Osteocyte (in vitro differentiated cells): ENCODE measurements at places on chromosomes 5 and 9. TPM values are rescaled to one million over a fixed set of nuclear protein-coding genes. Genes with fewer than 3 reads are reported as not detected.

- no peaks in the 10 kb centered on the region for H3K27me3 ChIP-seq
- no peak for DNase-seq
- no peak overlapping the region for H3K27ac ChIP-seq
- H3K4me3 ChIP-seq, result no peak overlapping the region
These were observed 257.9 kb upstream of the NREP start for GRCh38 chr5:112014783-112015395.

- H3K27me3 ChIP-seq, result no peaks in the 10 kb centered on the region
- no peak overlapping the region for H3K27ac ChIP-seq
- H3K4me1 ChIP-seq, result no peaks in the 10 kb centered on the region
- no peak overlapping the region for H3K4me3 ChIP-seq
These were observed 413.9 kb downstream of the GADD45G start for GRCh38 chr9:90018688-90019087.

DNA sequence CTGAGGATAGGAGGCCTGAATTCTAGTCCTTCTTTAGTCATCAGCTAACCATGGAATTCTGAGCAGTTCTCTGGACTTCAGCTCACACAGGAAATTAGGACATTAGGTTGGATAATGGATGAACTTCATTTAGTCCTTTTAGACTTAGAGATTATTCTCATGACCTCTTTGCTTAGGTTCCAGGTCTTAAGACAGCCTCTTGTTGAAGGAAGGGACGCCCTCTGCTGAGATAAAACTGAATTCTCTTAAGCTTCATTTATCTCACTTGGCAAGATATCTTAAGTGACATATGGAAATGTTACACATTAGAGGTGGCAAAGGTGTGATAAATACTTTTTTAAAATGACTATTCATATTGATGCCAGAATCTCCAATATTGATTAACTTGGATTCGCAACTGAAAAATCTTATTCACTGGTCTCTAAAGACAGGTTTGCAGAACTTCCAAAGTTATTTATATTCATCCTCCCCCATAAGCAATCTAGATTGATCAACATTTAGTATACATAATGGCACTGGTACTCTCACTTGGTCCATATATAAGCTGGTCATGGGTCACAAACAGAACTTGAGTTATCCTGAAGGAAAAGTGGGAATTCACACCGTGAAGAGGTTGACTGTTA lies 16.9 kb upstream of the ZNF366 start:
- DNase-seq, result no peak
- H3K4me1 ChIP-seq, result peaks cover 20% of the 10 kb centered on the region
- no peak overlapping the region for H3K4me3 ChIP-seq
- peaks cover 10% of the 10 kb centered on the region for H3K36me3 ChIP-seq

DNA sequence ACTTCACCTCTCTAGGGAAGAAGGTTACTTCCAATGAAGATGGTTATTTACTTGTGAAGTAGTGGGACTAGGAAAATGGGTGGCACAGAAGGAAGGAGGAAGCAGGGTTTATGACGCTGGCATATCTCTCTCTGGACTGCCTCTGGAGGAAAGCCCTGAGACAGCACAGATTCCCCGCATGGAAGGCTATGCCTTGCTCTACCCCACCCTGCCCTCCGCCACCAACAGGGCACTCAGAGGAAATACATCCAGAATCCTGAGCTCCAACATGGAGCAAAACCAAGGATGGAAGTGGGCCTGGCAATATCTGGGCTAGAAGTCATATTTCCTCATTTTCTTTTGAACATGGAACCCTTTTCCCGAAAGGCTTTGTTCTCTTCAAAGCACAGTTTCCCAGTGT lies 346.9 kb downstream of the ZSWIM6 start:
- no peak overlapping the region for H3K4me3 ChIP-seq
- DNase-seq, result no peak
- H3K27ac ChIP-seq, result no peak overlapping the region
- no peaks in the 10 kb centered on the region for H3K36me3 ChIP-seq

GRCh38 chr5:42581845-42582244 lies 158.6 kb downstream of the GHR start:
- peaks cover 5% of the 10 kb centered on the region for H3K27me3 ChIP-seq
- no peak overlapping the region for H3K4me3 ChIP-seq
- no peaks in the 10 kb centered on the region for H3K4me1 ChIP-seq
- DNase-seq, result no peak

IFNA21 gene
- not detected in 2 replicates for total RNA-seq

GRCh38 chr5:37876943-37877342 lies 37.1 kb upstream of the GDNF start:
- no peaks in the 10 kb centered on the region for H3K36me3 ChIP-seq
- H3K4me1 ChIP-seq, result peaks cover 3% of the 10 kb centered on the region
- H3K27me3 ChIP-seq, result peaks cover 18% of the 10 kb centered on the region
- H3K27ac ChIP-seq, result no peak overlapping the region
- H3K4me3 ChIP-seq, result no peak overlapping the region

DNA sequence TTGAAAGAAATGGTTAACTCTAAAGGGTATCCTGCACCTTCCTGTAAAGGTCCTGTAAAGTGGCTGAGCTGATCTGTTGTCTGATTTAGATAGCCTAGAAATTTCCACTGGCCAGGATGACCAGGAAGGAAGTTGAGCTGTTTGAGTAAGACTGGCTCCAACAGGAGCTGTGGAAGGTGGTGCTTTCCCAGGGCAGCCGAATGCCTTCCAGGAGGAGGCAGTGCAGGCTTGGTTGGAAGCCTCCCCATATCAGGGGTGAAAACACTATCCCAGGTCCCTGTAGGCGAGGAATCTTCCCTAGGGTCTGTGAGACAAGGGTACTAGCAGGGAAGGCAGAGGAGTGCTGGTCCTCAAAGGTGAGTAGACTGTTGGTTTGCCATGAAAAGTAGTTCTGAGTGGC lies 98.4 kb downstream of the LIX1 start:
- H3K27me3 ChIP-seq, result peaks cover 2% of the 10 kb centered on the region
- no peak overlapping the region for H3K27ac ChIP-seq
- peaks cover 14% of the 10 kb centered on the region for H3K4me1 ChIP-seq
- no peaks in the 10 kb centered on the region for H3K36me3 ChIP-seq
- H3K4me3 ChIP-seq, result no peak overlapping the region

DNA sequence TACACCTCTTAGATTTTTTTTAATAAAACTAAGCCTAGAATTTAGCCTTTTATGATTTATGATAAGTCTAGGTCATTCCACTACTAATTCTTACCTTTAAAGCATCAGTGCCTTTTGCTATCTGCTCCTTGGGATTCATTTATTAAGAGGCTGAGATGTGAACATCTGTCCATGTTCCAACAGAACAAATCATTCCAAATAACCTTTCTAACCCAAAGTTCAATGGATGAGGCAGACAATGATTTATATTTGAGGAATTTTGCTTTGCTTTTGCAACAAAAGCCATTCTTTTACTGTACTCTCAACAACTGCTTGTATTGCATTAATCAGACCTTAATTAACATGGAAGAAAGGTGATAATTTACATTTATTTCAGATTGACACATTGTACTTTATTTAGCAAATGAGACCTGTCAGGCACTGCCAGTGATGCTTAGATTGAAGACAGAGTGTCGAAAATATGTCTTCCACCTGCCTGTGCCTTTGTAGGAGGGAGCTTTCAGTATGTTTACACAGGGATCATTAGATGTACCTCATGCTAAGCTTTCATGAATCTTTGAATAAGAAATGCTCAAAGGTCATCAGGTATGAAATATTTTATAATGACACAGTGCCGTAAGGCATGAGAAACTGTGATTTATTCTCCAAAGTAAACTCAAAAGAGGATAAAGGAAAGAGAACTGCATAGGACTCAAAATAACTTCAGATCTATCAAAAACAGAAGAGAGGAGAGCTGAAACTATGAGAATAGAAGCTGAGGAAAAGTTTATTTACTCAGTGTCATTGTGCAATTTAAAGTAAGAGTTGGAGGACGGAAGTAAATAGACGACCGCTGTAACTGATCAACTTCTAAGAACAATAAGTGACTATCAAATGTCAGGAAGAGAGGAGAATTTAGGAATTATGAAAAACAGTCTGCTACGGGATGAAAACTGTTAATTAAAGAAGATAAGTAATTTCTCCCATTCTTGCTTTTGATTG lies 36.7 kb upstream of the IZUMO3 start:
- H3K27ac ChIP-seq, result no peak overlapping the region
- H3K36me3 ChIP-seq, result no peaks in the 10 kb centered on the region
- H3K4me3 ChIP-seq, result no peak overlapping the region
- no peak for DNase-seq
- no peaks in the 10 kb centered on the region for H3K27me3 ChIP-seq
- no peaks in the 10 kb centered on the region for H3K4me1 ChIP-seq

- H3K4me1 ChIP-seq, result peaks cover 41% of the 10 kb centered on the region
- no peak for DNase-seq
- H3K27me3 ChIP-seq, result no peaks in the 10 kb centered on the region
- peak overlapping the region; percentile 81 for H3K27ac ChIP-seq
These were observed 36.2 kb upstream of the ZNF366 start for GRCh38 chr5:72543365-72543764.

DNA sequence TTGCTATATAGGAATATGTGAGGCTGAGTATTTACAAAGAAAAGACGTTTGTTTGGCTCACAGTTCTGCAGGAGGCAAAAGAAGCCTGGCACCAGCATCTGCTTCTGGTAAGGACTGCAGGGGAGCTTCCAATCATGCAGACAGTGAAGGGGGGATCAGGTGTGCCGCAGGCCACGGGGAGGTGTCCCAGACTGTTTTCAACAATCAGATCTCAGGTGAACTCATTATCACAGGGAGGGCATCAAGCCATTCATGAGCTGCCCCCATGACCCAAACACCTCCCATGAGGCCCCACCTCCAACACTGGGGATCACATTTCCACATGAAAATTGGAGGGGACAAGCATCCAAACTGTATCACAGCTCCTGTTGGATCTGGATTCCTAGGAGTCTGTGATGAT lies 30.4 kb upstream of the TRIM14 start:
- H3K27ac ChIP-seq, result no peak overlapping the region
- H3K27me3 ChIP-seq, result no peaks in the 10 kb centered on the region
- H3K4me3 ChIP-seq, result no peak overlapping the region
- peaks cover 8% of the 10 kb centered on the region for H3K4me1 ChIP-seq

DNA sequence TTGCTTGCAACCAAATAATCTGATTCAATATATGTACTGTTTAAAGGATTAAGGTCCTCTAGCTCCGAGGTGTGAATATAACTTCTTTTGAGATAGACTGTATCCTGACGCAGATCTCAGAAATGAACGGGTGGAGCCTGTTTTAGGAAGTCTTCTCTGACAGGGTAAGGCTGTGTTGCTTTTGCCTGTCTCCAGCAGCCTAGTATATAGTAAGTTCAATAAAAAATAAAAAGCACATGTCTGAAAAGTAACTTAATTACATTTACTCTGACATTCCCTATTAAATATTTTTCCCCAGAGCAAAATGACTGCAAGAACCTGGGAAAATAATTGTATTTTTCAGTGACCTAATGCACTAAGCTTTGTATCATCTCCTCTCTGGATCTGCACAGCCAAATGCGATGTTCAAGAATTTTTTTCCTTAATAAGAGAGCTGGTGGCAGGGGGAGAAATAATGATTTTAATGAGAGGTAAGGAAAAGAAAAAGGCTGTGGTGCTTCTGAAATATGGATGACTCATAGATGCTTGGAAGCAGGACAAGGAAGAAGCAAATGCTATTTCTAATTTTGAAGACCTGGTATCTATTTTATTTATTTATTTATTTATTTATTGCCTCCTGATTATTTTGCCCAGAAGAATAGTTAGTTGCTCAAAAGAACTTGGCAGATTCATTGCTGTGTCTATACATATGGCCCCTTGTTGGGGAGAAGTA lies 7.3 kb downstream of the PPP3R2 start:
- H3K4me1 ChIP-seq, result no peaks in the 10 kb centered on the region
- no peaks in the 10 kb centered on the region for H3K36me3 ChIP-seq
- no peak overlapping the region for H3K27ac ChIP-seq
- no peak for DNase-seq
- peaks cover 10% of the 10 kb centered on the region for H3K27me3 ChIP-seq

SH3RF2 gene
- 0.38 and 0.52 TPM in 2 replicates for total RNA-seq

ZFYVE16 gene
- 53.6 and 56.3 TPM in 2 replicates for total RNA-seq

ECSCR gene
- 0.47 TPM in 1 of 2 replicates, not detected in the other for total RNA-seq

DNA sequence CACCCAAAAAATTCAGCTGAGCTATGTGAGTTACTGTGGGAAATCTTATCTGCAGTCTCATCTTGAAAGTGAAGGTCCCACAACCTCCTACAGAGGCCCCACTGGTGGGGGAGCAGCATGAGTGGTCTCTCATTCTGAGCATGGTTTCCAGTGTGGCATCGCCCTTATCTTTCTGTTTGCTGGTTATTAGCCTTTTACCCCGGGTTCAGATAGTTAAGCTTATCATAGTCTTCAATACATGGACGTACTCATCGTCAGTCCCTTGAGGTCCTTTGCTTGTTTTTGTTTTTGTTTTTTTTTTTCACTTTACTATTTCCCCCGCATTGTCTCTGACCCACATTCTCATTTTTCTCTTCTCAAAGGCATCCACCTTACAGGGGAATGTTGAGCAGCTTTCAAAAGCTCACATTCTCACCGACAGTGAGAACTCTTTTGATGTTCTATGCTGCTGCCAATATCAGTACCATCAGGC lies 7.7 kb upstream of the HAVCR2 start:
- no peak overlapping the region for H3K27ac ChIP-seq
- no peak overlapping the region for H3K4me3 ChIP-seq
- no peak for DNase-seq

TMEM174 gene
- total RNA-seq, result not detected in 2 replicates

DNA sequence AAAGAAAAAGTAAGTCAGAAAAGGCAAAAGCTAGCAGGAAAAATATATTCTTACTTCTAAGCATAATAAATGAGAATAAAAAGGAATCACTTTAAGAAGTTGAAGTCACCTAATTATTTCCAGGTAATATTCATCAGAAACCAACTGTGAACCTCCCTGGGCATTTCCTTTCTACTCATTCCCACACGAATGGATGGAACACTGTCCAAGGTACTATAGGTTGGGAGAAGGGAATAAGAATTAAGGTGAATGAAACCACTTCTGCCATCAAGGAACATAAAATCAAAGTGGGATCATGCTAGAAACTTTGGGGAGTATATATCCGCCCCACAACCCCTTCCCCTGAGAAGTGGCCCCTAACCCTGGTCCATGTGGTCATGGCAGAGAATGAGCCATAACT lies 41.6 kb downstream of the PRELID2 start:
- no peaks in the 10 kb centered on the region for H3K27me3 ChIP-seq
- no peak for DNase-seq
- H3K4me1 ChIP-seq, result peaks cover 2% of the 10 kb centered on the region
- H3K36me3 ChIP-seq, result peaks cover 1% of the 10 kb centered on the region
- no peak overlapping the region for H3K27ac ChIP-seq

GRCh38 chr5:134059758-134060495 lies 54.6 kb upstream of the TCF7 start:
- H3K27ac ChIP-seq, result no peak overlapping the region
- H3K4me3 ChIP-seq, result no peak overlapping the region
- DNase-seq, result no peak

DNA sequence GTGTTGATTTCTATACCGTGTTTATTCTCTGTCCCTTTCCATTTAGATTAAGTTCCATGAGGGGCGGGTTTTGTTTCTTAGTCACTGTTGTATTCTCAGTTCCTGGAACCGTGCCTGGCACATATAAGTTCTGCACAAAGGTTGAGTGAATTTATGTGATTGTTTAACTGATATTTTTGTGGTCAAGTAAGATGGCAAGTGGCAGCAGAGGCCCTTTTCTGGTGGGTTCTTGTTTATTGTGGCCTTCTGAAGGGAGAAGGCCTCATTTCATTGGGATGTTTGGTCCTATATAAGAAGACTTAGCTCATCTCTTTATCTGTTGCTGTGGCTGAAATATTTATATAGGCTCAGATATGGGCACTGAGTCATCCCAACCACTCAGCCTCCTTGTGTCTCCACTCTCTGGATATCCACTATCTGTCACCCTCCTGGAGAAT lies 262.5 kb downstream of the PSAT1 start:
- DNase-seq, result no peak
- H3K4me1 ChIP-seq, result peaks cover 12% of the 10 kb centered on the region
- no peaks in the 10 kb centered on the region for H3K27me3 ChIP-seq
- no peak overlapping the region for H3K4me3 ChIP-seq
